ENCODE measurements at places on chromosomes 4 and X.

GRCh38 chrX:115642311-115642710 is 81.3 kb downstream of the PLS3 start:
- DNase-seq: no peak

- peak; percentile 53 for DNase-seq
These were observed 17.1 kb downstream of the DDX3X start for GRCh38 chrX:41350976-41351569.

- no peak for DNase-seq
These were observed 1498.1 kb upstream of the PCDH10 start for GRCh38 chr4:131650951-131651350.

DNA sequence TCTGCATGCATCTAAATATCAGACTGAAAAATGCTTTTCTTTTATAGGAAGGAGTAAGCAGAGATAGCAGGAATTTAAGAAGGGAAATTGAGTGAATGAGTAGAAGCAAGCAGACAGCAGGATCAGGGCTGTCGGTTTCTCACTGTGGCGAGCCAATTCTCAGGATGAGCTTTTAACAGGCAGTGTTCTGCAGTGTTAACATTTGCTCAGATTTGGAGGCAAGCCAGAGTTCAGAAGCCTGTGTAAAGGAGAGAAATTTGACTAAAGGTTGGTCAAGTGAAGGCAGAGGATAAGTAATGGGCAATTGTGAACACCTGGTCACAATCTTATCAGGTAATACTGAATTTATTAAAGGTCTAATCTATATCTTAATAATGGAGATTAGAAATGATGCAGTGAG is 133.3 kb upstream of the MAGEB16 start:
- no peak for DNase-seq

DNA sequence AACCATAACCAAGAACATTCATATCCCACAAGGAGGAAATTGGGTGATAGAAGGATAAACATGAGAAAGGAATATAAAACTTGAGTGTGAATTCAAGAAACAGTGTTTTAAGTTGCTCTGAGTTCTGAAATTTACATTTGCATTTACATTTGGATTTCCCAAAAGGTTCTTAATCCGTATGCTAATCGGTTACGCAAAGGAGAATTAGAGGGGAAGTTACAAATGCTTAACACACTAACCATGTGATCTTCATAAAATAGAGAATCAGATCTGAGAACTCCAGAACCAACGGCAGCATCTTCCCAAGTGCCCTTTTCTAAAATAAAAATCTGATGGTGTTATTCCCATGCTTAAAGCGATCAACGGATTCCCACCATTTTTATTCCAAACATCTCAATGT is 48.0 kb downstream of the PROM1 start:
- DNase-seq: no peak

DNA sequence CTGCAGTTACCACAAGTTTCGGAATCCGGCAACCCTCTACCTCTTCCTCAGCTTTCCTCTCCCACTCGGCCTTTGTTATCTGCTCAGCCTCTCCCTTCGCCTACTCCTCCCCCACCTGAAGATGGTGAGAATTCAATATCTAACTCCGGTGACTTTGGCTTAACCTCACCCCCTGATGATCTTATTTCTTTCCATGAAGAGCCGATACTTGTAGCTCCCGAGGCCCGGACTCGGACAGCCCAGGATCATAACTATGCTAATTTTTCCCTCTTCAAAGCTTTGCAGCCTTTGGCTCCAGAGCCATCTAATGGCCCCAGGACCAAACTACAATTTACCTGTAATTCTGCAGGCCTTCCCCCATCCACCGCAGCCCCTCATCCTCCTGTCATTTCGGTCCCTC is 32.0 kb upstream of the MGST2 start:
- no peak for DNase-seq

- DNase-seq: no peak
These were observed 36.4 kb downstream of the QDPR start for GRCh38 chr4:17475481-17475880.

GRCh38 chrX:48754238-48754637 is 7.3 kb upstream of the GLOD5 start:
- no peak for DNase-seq

DNA sequence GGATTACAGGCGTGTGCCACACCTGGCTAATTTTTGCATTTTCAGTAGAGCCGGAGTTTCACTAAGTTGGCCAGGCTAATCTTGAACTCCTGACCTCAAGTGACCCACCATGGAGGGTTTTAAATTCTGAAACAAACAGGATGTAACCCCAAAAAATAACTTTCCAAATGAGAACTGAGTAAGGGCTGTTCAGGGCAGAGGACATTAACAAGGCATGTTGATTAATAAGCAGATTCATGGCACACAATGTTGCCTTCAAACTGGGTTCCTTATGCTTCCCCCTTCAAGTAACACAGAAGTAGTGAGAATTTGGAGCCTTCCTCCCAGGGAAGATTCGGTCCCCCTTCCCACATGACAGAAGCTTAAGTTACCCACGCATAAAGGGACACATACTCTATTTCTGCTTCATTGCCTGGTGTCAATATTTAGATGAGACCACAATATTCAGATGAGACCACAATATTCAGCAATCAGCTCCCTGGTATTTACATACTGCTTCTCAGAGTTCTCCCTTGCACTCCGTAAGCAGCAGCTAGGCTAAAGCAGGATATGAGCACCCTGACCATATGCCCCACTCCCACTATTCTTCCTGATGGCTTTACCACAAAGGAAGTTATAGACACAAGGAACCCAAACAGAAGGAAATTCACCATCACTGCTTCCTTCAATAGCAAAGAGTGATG is 21.4 kb downstream of the GRSF1 start:
- DNase-seq: no peak

GRCh38 chr4:17418010-17418409 is 93.9 kb downstream of the QDPR start:
- no peak for DNase-seq

DNA sequence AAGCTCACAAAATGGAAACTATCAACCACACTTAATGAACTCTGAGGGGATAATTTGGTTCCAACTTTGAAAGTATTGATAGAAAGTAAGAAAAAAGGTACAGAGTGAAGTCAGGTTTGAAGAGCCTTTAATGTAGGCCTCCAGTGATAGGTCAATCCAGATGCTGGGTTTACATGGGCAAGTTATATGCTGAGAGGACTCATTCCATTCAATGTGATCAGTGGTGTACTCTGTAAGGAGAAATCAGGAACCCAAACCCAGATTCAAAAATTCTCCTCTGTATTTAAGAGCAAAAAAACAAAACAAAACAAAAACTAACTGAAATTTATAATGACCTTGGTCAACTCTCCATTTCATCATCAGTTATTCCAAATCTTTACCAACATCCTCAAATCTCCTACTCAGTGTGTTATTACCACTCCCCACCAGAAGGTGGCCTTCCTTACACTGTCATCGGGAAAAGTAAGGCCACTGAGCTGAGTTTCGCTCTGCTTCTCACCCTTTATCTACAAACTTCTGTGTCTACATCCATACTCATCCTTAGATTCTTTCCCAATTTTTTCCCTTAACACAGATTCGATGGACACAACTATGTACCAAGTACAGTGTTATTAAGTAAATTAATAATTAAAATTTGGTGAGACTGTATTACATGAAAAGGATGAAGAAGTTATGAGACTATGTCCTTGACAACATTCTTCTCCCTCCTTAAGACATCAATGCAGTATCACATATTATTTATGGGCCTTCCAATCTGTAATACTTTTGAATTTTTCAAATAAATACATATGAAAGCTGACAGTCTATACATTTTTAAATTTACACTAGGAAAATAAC is 88.3 kb downstream of the ZAR1 start:
- peak; percentile 67 for DNase-seq

DNA sequence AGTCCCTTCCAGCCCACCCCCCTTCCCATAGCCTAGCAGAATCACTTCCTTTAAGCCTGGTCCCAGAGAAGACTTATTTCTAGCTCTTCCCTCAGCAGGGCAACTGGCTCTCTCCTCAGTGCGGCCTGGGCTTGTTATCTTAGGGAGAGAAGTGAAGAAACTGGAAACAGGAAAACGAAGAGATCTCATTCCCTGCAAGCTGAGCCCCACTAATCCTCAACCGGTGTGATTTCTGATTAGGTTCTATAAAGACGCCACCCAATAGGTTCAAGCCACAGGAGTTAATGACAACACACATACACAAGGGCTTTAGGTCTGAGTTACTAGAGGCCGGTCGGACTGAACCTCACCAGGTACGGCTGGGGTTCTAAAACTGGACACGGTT is 3.2 kb downstream of the GSX2 start:
- DNase-seq: no peak

DNA sequence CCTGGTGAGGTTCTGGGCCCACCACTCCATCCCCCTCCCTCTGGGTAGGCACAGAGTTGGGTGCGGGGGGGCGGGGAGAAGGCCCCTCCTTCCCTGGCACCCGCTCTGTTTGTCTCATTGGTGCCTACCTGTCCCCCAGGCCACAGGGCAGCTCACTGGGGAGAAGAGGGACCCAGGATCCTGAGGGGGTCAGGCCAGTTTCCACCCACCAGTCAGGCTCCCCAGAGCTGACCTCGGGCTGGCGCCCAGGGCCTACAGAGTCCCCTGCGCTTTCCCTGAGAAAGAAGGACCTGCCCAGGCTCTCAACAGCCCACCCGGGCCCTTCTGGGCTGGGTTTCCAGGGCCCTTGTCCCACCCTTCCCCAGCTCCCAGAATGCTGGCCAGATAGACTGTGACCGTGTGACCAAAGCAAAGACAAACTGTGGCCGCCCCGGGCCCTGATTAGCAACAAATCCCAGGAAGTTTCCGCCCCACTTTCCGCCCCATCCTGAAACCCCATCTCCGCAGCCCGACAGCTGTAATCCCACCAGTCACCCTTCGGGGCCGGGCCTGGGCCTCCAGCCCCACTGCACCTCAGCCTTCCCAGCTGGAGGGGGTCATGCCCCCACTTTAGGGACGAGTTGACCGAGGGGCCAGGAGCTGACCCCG is 33.8 kb upstream of the FGFR3 start:
- no peak for DNase-seq

GRCh38 chrX:68571292-68571609 is 72.4 kb downstream of the YIPF6 start:
- no peak for DNase-seq

DNA sequence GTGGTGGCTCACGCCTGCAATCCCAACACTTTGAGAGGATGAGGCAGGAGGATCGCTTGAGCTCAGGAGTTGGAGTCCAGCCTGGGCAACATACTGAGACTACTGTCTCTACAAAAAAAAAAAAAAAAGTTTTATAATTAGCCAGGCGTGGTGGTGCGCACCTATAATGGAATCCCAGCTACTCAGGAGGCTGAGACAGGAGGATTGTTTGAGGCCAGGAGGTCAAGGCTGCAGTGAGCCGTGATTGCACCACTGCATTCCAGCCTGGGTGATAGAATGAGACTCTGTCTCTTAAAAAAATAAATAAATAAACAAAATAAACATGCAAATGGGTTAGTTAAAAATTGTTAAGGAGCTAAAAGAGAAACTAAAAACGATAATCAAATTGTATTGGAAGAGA is 7.7 kb downstream of the GLOD5 start:
- no peak for DNase-seq

- DNase-seq: no peak
These were observed 275.8 kb downstream of the PTTG2 start for GRCh38 chr4:38236003-38236402.

DNA sequence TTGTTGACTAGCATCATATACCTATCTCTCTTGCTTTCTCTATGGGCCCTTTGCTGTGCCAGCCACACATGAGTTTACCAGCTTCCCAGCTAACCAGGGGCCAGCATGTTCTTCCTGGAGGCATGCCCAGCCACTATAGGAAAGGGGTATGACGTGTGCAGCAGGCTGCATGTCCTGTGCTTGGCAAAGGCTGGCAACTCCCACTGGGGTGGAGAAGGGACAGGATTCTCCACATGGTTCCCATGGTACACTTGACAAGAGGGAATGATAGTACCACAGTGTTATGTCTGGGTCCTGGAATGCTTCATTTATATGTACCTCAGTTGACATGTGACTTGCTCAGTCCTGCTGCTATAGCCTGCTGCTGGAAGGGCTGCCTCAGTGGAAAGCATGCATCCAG is 78.8 kb downstream of the TMEM164 start:
- DNase-seq: no peak

DNA sequence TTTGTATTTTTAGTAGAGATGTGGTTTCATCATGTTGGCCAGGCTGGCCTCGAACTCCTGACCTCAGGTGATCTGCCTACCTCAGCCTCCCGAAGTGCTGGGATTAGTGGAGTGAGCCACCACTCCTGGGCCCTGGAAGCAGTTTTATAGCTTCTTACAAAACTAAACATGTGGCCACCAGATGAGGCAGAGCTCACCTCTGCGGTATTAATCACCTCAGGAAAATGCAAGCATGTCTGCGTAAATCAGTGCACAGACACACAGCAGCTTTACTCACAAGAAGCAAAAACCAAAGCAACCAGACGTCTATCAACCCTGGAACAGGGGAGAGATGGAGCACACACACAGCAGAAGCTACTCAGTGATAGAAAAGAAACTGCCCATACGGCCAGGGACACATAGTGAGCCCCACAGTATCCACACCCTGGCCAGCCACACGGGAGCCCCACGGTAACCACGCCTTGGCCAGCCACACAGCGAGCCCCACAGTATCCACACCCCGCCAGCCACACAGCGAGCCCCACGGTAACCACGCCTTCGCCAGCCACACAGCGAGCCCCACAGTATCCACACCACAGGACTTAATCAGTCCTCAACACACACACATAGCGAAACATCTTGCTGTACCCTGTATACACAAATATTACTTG is 30.2 kb downstream of the PPP2R3B start:
- DNase-seq: no peak

GRCh38 chrX:12579311-12579710 is 211.9 kb upstream of the PRPS2 start:
- DNase-seq: no peak

- no peak for DNase-seq
These were observed 148.4 kb upstream of the VCX3A start for GRCh38 chrX:6683353-6683752.

- DNase-seq: no peak
These were observed 65.7 kb downstream of the MAGEA1 start for GRCh38 chrX:153244767-153245166.

GRCh38 chrX:129145385-129145784 is 377.9 kb downstream of the SMARCA1 start:
- DNase-seq: no peak

- DNase-seq: no peak
These were observed 9.1 kb upstream of the CFP start for GRCh38 chrX:47638816-47639215.

DNA sequence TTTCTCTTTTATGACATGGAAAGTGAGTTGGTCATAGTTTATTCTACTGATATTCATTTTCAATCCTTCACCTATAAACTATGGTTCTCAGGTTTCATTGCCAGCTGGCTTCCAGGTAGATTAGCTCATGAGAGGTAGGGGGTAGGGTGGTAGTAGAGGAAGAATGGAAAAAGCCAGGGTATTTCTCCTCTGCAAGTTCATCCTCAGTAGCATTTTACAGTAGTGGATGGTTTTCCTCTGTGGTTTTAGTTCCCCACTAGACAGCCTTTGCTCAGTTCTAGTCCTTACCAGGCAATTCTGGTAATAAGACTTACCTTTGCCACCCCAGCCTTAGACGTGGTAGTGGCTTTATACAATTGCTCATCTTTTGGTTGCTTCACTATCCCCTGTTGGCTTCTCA is 8.9 kb upstream of the NAA11 start:
- no peak for DNase-seq

- no peak for DNase-seq
These were observed 15.5 kb downstream of the CCNQ start for GRCh38 chrX:153583433-153583832.

Measured in CD4-positive, alpha-beta T cell treated with Interleukin-10 for 1 hour (primary cell).